HEK293T (cell line): ENCODE measurements at places on chromosomes 2 and 18.

- no peak for DNase-seq
Observed at GRCh38 chr18:78812067-78812466, 167.6 kb upstream of the SALL3 start.

DNA sequence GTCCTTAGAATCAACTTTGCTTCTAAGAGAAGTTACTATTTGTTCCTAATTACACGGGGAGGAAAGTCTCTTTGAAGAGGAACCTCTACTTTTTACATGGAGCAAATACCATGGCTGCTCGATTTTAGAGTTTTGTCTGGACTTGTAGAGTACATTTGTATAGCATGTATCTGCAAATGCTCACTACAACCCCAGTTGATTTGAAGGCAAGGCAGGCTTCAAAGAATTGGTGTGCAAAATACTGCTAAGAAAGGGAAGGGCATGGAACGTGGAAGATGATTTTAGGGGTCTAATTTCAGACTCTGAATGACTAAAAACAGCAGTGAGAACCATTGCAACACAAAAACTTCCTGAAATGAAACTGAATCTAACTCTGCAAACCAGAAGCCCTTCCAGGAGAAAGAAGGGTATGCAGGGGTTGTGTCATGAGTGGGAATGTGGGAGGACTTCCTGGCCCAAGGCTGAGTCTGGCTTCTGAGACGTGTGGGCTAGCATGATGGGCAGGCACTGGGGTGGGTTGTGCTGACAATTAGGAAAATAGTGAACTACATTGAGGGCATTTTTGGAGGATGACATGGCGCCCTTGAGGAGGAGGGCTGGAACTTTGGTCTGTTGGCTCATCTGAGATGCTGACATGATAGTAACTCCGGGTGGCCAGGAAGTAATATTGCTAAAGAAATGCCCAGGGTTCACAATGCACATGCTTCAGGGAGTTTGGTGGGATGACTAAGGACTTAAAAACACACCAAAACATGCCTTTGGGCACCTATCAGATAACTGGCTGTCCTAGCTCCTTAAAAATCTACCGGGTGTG, 18.9 kb upstream of the IL1R2 start:
- no peak for DNase-seq

GRCh38 chr2:186009341-186009740, 270.7 kb downstream of the FSIP2 start:
- DNase-seq, result no peak

- DNase-seq, result no peak
Observed at GRCh38 chr18:63858456-63858855, 29.0 kb upstream of the SERPINB2 start.

- no peak for DNase-seq
Observed at GRCh38 chr18:23238651-23239349, 103.5 kb downstream of the CABLES1 start.

GRCh38 chr18:12911929-12912703, 28.1 kb upstream of the PTPN2 start:
- no peak for DNase-seq

DNA sequence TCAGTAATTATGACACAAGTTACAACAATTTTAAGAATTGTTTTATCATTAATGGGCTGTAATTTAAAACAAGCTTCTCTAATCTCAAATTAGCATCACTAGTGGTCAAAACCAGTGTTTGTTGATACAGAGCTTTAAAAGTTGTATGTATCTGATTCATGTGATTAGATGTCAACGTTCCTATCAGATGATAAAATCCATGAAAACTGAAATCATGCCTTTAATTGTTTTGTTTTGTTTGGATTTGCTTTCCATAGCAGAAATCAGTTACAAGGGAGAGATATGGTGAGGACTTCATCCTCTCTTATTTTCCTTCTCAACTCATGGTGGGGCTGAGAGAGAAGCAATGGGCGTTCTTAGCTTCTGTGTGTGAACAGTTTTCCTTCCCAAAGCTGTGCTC, 469.6 kb downstream of the PID1 start:
- DNase-seq, result no peak

DNA sequence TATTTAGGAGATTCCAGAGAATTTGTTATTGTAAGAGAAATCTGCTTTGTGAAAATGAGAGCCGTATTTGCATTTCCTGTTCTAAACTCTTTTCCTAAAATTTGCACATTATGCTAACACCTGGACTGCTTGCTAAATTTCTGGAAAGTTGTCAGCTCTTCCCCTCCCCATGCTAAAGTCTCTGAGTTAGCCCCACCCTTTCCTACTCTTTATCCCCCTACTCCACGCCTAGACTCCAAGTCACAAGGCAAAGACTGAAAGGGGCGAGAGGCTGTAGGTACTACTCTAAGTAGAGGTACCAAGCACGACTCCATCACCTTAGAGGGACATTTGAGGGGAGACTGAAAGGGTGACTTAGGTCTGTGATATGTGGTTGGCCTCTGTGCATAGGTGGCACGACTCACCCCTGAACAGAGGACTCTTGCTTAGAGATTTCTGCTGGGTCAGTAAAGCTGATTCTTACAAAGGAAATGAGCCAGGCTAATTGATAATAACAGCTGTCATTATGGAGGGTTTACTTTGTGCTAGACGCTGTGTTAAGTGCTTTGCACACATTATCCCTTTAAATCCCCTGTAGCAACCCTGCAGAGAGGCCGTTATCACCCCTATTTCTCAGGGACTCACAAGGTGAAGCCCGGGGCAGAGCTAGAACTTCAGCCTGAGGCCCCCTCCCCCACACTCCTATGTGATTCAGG, 373.5 kb downstream of the EN1 start:
- DNase-seq, result no peak

DNA sequence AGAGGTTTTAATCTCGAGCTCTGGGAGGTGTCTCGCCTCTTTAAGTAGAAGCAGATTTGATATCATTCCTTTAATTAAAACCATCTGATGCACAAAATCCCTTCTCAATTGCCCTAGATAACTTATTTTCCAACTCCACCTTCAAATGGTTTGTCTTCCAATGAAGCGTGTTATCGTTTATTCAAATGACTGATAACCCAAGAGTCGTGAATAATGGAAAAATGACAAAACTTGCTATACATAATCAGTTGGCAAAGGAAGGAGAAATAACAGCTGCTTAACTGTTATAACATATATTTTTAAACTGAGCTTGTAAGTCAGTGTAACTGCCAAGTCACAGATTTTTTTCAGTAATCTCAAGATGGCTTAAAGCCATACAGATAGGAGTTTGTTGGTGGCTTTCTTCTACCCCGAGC, 144.6 kb downstream of the QPCT start:
- no peak for DNase-seq

- no peak for DNase-seq
Observed at GRCh38 chr2:167764772-167765341, 482.5 kb downstream of the STK39 start.

GRCh38 chr18:2970772-2971659, 41.9 kb downstream of the LPIN2 start:
- DNase-seq, result no peak

DNA sequence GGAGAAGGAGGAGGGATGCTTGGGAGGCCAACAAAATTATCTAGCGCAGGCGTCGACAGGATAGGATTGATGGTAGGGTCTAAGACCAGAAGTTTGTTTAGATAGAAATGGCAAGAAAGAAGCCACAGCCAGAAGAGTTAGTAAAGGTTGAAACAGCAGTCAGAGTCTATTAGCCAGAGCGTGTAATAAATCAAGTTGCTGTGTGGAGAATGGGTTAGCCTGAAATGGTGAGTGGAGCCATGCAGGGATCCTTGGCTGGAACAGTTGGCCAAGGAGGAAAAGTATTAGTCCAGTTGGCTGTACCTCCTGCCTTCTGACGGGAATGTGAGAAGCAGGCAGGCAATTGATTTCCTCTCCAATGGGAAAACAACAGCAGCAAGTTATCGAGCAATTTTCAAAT, 190.7 kb upstream of the CCDC68 start:
- DNase-seq, result no peak

- peak; percentile 70 for DNase-seq
Observed at GRCh38 chr2:174682578-174683391, 81.5 kb downstream of the CHRNA1 start.

GRCh38 chr2:112597537-112598322, 13.3 kb downstream of the CHCHD5 start:
- no peak for DNase-seq

DNA sequence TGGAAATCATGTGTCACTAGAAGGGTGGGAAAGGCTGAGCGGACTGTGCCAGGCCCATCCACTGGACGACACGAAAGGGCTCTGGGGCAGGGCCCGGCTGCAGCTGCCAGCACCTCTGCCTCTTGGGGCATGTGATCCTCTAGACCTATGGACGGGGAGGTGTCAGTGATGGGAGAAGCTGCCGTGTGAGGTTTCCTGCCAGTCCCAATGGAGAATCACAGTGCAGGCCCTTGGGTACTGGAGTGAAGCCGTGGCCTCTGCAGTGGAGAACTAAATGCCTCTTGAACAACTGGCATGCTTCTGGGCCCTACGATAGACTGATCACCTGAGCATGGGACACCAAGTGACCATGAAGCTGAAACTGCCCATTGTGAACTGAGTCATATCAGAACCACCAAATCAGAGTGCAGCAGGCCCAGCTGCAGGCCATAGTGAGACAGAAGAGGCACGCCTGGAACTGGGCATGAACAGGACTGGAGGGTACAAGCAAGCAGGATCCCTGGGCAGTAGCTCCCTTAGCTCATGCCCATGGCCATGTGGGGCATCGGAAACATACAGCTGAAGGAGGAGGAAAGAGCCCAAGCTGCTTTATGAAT, 18.8 kb upstream of the RHOB start:
- no peak for DNase-seq

DNA sequence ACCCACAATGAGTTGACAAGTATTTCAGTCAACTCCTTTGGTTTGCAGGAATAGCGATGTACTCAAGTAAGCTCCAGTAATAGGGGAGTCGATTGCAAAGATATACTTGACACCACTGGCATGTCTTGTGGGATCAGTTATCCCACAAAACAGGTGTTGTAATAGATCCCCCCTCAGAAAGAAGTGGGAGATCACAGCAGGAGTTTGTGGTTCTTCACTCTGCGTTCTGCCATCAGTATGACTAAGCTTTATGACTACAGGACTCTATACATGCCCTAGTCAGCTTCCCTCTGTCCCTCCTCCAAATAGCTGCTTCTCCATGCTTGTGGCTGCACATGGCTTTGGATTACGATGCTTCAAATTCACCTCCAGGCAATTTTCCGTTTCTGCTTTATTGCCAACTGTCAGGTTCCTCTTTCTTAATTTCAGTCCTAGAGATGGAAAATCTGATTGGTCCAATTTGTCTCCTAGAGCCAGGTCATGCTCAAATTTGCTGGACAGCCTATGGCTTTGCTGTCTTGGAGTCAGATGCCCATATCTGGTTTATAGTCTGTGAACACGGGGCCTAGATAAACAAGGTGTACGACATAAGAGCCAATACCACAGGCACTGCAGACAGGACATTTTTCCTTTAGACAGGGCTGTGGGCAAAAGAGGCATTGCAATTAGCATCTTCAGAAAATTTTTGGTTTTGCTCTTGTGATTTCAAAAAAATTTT, 221.7 kb downstream of the PAX3 start:
- no peak for DNase-seq

- DNase-seq, result no peak
Observed at GRCh38 chr2:239222706-239223309, 178.0 kb downstream of the HDAC4 start.

DNA sequence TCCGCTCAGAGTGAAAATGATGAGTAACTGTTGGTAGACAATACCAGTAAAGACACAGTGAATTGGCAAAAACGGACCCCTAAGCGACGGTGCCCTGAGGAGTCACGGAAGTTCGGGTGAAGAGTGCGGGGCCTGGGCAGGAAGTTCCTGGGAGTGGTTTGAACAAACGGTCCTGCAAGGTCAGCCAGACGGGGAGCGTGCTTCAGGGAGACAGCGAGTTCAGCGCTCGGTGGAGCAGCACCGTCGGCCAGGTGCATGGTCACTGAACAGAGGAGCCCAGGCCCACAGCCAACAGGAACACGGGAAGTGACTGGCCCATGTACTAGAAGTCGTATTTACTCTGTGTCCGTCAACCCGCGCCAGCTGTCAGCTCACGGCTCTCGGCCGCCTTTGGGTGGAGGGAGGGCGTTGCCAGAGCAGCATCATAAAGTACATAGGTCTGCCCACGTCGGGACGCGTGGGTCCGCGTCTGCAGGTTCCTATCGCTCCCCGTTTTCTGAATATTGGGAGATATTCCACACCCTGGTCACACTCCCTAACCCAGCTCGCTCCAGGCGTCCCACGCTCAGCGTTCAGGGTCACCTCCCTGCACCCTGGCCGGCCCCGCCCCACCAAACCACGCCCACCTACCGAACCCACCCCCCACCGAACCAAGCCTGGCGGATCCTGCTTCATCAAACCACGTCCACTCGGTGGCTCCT, 75.6 kb upstream of the UXS1 start:
- peak; percentile 47 for DNase-seq

GRCh38 chr2:199025146-199025545, 432.6 kb downstream of the SATB2 start:
- no peak for DNase-seq

DNA sequence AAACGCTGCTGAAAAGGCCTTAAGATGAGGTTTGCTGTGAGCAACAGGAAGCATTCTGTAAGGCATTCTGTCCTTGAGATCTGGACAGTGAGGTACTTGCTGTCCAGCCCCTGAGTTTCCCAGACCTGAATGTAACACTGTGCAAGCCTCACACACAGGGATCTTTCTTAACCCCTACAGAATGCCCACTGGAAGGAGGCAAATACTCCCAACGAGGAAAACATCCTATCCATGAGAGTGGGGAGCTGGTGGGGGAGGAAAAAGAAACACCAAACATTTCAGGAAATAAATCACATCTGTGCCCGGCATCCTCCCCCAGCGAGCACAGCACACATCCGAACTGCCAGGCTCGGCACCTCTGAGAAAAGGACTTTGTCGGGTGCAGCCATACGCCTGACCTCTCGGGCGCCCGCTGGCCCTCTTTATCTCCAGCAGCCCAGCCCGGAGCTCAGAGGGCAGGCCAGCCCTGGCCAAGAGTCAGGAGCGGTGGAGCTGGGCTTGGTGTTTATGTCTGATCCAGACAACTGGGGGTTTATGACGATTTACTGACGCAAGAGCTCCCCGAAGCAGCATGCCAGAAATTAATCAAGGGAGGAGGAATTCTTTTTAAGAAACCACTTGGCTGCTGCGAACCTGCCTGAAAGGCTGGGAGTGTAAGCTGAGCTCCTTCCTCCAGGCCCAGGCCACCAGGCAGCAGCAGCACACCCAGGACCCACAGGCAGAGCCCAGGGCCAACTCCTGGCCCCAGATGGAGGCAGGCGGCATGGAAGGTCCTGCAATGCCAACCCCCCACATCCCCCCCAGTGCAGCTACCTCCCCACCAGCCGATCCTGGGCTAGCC, 72.2 kb downstream of the HDAC4 start:
- DNase-seq, result no peak

DNA sequence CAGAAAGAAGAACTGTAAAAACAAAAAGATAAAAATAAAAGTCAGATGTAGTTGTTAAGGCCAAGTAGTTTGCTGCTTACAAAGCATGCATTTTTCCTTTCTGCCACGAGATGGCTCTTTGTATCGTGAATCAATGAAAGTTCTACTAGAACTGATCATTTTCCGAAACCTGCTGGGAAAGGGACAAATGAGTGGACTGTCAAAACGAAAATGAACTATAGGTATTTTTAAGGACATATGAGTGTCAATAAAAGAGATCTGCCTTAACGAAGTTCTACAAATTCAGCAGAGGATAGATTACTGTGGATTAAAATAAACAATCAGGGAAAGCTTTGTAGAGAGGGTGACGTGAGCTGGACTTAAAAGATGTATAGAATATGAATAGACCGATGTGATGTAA, 15.0 kb upstream of the ELOA2 start:
- DNase-seq, result peak; percentile 15
